ENCODE measurements at places on chromosomes 6 and 20.

- no peak for DNase-seq
Observed at GRCh38 chr6:99282479-99283062, 66.9 kb downstream of the FAXC start.

GRCh38 chr6:106501960-106502371 is 127.3 kb downstream of the RTN4IP1 start:
- no peak for DNase-seq

DNA sequence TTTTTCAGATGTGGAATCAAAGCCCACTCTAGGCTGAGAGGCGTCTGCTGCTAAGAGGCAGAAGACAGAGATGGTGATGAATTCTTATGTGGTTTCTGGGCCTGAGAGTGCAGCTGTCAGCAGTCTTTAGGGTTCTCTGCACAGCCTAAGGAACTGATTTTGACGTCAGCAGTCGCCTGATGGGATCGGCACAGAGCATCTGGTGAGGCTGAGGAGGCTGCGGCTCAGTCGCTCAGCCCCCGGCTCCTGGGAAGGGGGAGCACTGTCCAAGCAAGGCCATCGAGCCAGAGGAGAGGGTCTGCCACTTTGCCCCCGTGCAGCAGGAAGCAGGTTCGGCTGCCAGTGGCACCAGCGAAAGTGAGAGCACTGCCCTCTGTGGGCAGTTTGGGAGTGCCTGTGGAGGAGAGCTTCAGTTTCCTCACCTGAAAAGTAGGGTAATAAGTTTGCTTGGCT is 92.5 kb downstream of the TCP11 start:
- peak; percentile 79 for DNase-seq

GRCh38 chr6:39051399-39052122 is 3.0 kb downstream of the GLP1R start:
- no peak for DNase-seq

Measured in activated CD4-positive, alpha-beta T cell treated with anti-CD3 and anti-CD28 coated beads, Interleukin-2, amount 10 ng/mL, durations not matched to agents 24 days and 14 days (primary cell).